ENCODE measurements at places on chromosomes 11 and 22.

GRCh38 chr11:104122011-104122635 lies 41.8 kb downstream of the PDGFD start:
- no peak for DNase-seq
- H3K36me3 ChIP-seq, result no peaks in the 10 kb centered on the region
- no peaks in the 10 kb centered on the region for H3K27me3 ChIP-seq
- H3K4me3 ChIP-seq, result no peak overlapping the region
- no peaks in the 10 kb centered on the region for H3K4me1 ChIP-seq
- H3K27ac ChIP-seq, result no peak overlapping the region

- H3K27me3 ChIP-seq, result no peaks in the 10 kb centered on the region
- no peak overlapping the region for H3K4me3 ChIP-seq
- H3K4me1 ChIP-seq, result peaks cover 18% of the 10 kb centered on the region
- H3K27ac ChIP-seq, result no peak overlapping the region
- no peak for DNase-seq
Measured at GRCh38 chr22:41995211-41995610, 3.4 kb upstream of the WBP2NL start.

GRCh38 chr22:32617271-32617670 lies 142.7 kb downstream of the FBXO7 start:
- H3K27ac ChIP-seq, result no peak overlapping the region
- no peaks in the 10 kb centered on the region for H3K4me1 ChIP-seq
- no peak overlapping the region for H3K4me3 ChIP-seq

DNA sequence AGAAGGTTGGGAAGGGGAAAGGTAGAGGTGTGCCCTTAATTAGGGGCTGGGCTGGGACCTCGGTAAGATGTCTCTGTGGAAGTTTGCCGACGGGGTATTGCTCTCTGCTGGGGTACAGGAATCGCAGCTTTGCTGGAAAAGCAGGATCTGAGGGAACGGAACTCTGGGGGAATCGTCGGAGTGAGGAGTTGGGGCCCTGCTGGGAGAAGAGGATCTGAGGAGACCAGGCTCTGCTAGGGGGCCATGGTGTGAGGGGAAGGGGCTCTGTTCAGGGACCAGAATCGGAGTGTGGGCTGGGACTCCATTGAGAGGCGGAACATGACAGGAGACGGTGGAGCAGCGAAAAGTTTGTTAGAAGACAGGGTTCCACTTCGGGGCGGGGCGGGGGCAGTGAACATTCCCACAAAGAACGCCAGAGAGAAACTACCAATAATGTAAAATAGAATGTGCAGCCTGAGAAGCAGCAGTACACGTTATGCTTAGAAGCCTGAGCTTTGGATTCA lies 456 bp downstream of the AAMDC start:
- peaks cover 29% of the 10 kb centered on the region for H3K4me1 ChIP-seq
- peak overlapping the region; percentile 97 for H3K4me3 ChIP-seq
- DNase-seq, result peak; percentile 28
- H3K36me3 ChIP-seq, result peaks cover 11% of the 10 kb centered on the region
- no peaks in the 10 kb centered on the region for H3K27me3 ChIP-seq

- H3K36me3 ChIP-seq, result no peaks in the 10 kb centered on the region
- peaks cover 54% of the 10 kb centered on the region for H3K4me1 ChIP-seq
- H3K4me3 ChIP-seq, result peak overlapping the region; percentile 1
- no peaks in the 10 kb centered on the region for H3K27me3 ChIP-seq
- peak; percentile 45 for DNase-seq
- H3K27ac ChIP-seq, result peak overlapping the region; percentile 64
Measured at GRCh38 chr11:85827748-85828639, 17.1 kb upstream of the SYTL2 start.

- H3K4me1 ChIP-seq, result peaks cover 63% of the 10 kb centered on the region
- no peak overlapping the region for H3K27ac ChIP-seq
- H3K4me3 ChIP-seq, result no peak overlapping the region
Measured at GRCh38 chr11:46336563-46337180, 10.6 kb upstream of the DGKZ start.

DNA sequence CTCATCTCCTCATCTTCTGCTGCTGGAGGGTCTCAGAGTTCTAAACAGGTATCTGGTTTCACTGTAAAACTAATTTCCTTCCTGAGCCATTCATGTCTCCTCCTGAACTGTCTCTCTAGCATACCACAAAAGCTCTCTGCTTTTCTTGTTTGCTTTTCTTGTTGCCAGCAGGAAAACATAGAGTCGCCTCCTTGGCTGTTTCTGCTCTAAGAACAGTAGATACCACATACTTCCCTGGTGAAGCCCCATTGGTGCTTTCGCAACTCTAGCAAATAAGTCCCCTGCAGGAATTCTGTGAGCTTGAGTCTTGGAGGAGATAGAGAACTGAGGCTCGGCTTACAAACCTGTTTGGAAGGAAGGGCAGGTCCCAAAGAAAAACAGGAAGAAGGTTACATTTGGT lies 7.0 kb downstream of the DIXDC1 start:
- no peak for DNase-seq
- peak overlapping the region; percentile 94 for H3K27ac ChIP-seq
- peak overlapping the region; percentile 33 for H3K4me3 ChIP-seq
- peaks cover 2% of the 10 kb centered on the region for H3K36me3 ChIP-seq
- no peaks in the 10 kb centered on the region for H3K27me3 ChIP-seq

- no peaks in the 10 kb centered on the region for H3K36me3 ChIP-seq
Measured at GRCh38 chr11:3906166-3906565, 50.7 kb downstream of the STIM1 start.

- H3K4me1 ChIP-seq, result no peaks in the 10 kb centered on the region
- H3K27ac ChIP-seq, result no peak overlapping the region
- H3K27me3 ChIP-seq, result peaks cover 2% of the 10 kb centered on the region
- no peaks in the 10 kb centered on the region for H3K36me3 ChIP-seq
- DNase-seq, result no peak
- no peak overlapping the region for H3K4me3 ChIP-seq
Measured at GRCh38 chr11:19691815-19692500, 20.7 kb upstream of the NAV2 start.

GRCh38 chr11:45843158-45843924 lies 3.9 kb upstream of the CRY2 start:
- DNase-seq, result peak; percentile 94
- H3K4me1 ChIP-seq, result peaks cover 23% of the 10 kb centered on the region
- H3K4me3 ChIP-seq, result peak overlapping the region; percentile 32
- H3K27ac ChIP-seq, result peak overlapping the region; percentile 31
- no peaks in the 10 kb centered on the region for H3K27me3 ChIP-seq

- peak; percentile 52 for DNase-seq
- H3K27ac ChIP-seq, result no peak overlapping the region
- no peaks in the 10 kb centered on the region for H3K4me1 ChIP-seq
- H3K36me3 ChIP-seq, result no peaks in the 10 kb centered on the region
- no peak overlapping the region for H3K4me3 ChIP-seq
Measured at GRCh38 chr22:31089160-31090100, 8.3 kb downstream of the SMTN start.

- H3K27ac ChIP-seq, result no peak overlapping the region
- H3K4me3 ChIP-seq, result no peak overlapping the region
- peaks cover 53% of the 10 kb centered on the region for H3K4me1 ChIP-seq
- DNase-seq, result no peak
- H3K36me3 ChIP-seq, result peaks cover 80% of the 10 kb centered on the region
- H3K27me3 ChIP-seq, result no peaks in the 10 kb centered on the region
Measured at GRCh38 chr22:23709107-23709506, 18.3 kb downstream of the RGL4 start.

DNA sequence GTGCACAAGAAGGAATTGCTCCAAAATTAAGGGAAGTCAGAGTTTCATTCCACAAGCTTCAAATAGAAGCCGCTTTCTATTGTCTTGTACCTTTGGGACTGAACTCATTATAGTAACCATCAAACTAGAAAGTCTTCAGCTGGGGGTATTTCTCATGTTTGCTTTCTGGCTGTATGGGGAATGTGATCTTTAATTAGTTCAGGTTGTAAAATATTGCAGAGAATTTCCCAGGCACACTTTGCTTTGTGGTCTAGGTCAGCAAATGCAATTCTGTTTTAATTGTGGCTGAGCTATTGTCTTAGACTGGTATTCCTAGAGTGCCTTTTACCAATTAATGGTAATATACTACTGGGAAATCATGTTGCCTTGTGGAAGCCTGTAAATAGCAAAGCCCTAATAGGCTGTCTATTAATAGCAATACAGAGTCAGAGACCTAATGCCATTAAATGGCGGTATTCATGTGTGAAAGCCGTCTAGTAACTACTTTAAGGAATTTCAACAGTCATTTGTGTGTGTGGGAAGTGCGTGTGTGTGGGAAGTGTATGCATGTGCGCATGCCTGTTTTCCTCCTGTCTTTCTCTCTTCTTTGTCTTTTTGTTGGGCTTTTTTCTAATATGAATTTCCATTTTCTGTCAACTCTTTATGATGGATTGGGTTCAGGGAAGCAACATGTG lies 276.6 kb downstream of the FAT3 start:
- no peak overlapping the region for H3K27ac ChIP-seq
- no peaks in the 10 kb centered on the region for H3K36me3 ChIP-seq
- H3K4me1 ChIP-seq, result no peaks in the 10 kb centered on the region
- no peaks in the 10 kb centered on the region for H3K27me3 ChIP-seq
- no peak overlapping the region for H3K4me3 ChIP-seq

DNA sequence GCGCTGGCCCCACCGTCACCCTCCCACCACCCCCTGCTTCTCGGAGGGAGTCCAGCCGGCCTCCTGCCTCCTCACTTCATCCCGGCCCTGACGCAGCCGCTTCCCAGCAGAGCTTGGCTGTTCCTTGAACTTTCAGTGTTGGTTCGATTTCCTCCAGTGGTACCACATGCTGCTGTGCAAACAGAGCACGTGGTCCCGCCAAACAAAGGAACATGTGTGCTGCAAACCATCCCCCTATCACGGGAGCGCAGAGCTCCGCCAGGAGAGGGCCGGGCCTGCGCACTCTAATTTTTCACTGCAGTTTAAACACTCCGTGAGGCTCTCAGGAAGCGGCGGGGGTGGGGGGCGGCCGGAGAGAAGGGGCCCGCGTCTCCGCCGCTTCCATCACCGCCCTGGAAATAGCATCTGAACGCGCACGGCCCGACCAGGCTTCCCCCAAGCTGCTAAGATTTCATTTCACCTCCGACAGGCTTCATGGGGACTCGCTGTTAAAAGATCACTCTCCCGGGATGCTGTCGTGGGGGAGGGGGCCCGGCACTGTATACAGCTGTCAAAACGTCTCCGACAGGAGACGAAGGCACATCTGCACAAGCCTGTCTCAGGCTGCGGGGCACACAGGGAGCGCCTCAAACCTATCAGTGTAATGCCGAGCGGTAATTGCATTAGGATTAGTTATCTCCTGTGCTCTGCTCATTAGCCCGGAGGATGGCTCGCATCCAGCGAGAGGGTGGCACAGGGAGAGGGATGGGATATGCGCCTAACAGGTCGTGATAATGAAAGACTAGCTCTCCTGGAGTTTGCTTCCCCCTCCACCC lies 269.9 kb upstream of the SORL1-AS1 start:
- no peaks in the 10 kb centered on the region for H3K36me3 ChIP-seq
- no peak overlapping the region for H3K4me3 ChIP-seq
- DNase-seq, result peak; percentile 9
- H3K4me1 ChIP-seq, result peaks cover 3% of the 10 kb centered on the region
- no peak overlapping the region for H3K27ac ChIP-seq
- H3K27me3 ChIP-seq, result peaks cover 8% of the 10 kb centered on the region
